Stimulated activated CD4-positive, alpha-beta T cell treated with anti-CD3 and anti-CD28 coated beads, Interleukin-1b, Interleukin-23, amount 100 ng/mL, for 4 hours (primary cell): ENCODE measurements at places on chromosomes 16 and 17.

- DNase-seq: no peak
Measured at GRCh38 chr17:56718515-56718914, 115.2 kb downstream of the C17orf67 start.

GRCh38 chr16:53892155-53892554 is 188.2 kb downstream of the FTO start:
- peak; percentile 7 for DNase-seq

- no peak for DNase-seq
Measured at GRCh38 chr16:57645691-57646387, 17.4 kb downstream of the ADGRG1 start.

DNA sequence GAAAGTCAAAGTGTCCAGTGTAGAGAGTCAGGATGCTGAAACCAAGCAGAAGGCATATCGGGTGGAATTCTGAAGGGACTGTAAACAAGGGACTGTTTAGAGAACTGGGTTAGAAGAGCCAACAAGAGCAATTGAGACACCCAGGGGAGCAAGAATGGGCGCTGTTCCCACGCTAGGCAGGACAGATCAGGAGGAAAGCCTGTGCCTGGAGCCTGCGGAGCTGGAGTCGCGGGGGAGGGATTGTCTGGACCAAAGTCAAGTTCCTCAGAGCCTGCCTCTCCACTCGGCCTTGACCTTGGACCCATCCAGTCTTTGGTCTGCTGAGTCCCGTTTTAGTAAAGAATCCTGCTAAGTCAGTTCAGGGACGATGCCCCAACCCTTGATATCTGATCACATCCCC is 14.7 kb upstream of the KLHL36 start:
- DNase-seq: no peak

GRCh38 chr16:15907863-15908478 is 19.6 kb upstream of the CEP20 start:
- no peak for DNase-seq

DNA sequence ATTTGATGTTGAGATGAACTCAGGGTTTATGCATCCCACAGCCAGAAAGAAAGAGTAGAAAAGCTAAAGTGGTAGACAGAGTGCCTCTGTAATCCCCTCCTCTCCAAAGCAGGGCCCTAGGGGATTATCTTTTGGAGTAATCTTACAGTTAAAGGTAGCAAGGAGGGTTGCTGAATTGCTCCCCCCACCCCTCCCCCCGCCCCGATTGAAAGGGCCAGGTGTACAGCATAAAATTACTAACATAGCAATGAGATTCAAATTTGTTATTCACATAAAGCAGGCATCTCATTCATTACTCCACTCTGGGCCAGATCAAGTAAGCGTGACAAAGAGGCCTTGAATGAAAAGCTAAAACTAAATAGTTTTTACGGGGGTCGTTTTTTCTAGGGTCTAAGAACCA is 72.7 kb downstream of the STH start:
- no peak for DNase-seq

GRCh38 chr16:10103118-10103517 is 79.1 kb downstream of the GRIN2A start:
- DNase-seq: no peak
